HuH-7.5 (cell line): ENCODE measurements at places on chromosomes 5 and 9.

GRCh38 chr9:752681-753200, 88.8 kb upstream of the DMRT1 start:
- DNase-seq, result no peak

DNA sequence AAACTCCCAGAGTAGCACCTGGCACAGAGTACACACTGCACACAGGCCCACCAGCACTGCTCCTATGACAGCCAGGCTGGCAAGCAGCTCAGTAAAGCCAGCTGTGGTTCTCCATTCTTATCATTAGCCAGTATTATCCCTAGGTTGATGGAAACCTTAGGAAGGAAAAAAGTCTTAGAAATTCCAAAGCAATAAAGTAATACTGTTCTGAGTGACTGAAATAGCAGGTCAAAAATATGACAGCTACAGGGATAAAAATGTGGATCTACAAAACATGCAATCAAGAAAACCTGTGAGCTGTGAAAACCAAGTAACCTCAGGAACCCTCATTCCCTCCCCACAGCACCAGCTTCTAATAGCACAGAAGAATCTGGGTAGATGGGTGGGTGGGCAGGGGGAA, 403.5 kb downstream of the SPOCK1 start:
- no peak for DNase-seq

GRCh38 chr9:104074876-104075275, 19.2 kb upstream of the SMC2 start:
- no peak for DNase-seq

- DNase-seq, result no peak
These were observed 7.7 kb upstream of the NFIB start for GRCh38 chr9:14321517-14322130.

- DNase-seq, result no peak
These were observed 359.4 kb downstream of the ENC1 start for GRCh38 chr5:74281166-74281565.

DNA sequence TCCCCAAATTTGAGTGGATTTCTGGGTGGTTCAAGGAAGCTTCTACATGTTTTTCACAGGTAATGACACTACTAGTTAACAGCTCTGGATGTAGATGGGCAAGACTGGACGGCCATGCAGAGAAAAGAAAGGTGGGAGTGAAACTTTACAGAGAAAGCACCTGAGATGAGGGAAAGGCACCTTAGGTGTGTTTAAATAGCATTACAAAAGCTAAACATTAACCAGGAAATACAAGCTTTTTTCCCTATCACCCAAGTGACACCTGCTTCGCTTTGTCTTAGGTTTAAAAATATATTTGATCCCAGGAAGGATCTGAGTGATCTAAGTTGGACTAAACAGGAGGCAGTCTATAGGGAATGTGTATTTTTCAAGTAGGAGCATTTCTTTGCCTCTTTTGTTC, 8.3 kb downstream of the C9orf152 start:
- no peak for DNase-seq

- no peak for DNase-seq
These were observed 101.7 kb downstream of the ARRDC3 start for GRCh38 chr5:91281401-91281800.

- no peak for DNase-seq
These were observed 330.4 kb upstream of the KLF4 start for GRCh38 chr9:107819772-107820565.

- no peak for DNase-seq
These were observed 38.4 kb upstream of the SMIM15 start for GRCh38 chr5:61200582-61201155.

- no peak for DNase-seq
These were observed 35.5 kb downstream of the PLGRKT start for GRCh38 chr9:5402217-5402616.

DNA sequence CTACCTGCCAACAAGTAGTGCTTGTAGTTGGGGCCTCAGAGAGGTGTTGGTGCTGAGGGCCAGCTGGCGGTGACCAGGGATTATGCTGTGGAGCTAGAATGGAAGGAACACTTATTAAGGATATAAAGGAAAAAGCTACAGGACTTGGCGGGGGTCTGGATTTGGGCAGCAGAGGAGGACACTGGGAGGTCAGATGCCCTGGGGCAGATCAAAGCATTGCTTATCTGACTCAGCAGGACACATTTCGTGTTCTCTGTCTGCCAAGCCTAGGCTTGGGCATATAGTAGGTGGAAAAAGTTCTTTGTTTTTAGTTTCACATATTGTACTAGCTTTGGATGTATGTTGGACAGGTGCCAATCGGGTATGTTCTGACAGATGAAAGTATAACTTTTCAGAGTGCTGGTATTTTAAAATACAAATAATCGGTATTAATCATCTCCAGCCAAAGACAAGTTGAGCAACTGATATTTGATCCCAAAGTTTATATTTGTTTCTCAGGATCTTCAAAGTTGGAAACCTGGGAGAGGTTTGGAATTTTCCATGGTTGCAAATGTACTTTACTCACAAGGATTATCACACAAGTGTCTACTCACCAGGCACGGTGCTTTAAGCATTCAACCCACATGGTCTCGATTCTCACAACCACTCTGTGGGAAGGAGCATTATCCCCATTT, 69.4 kb downstream of the IQGAP2 start:
- DNase-seq, result no peak

DNA sequence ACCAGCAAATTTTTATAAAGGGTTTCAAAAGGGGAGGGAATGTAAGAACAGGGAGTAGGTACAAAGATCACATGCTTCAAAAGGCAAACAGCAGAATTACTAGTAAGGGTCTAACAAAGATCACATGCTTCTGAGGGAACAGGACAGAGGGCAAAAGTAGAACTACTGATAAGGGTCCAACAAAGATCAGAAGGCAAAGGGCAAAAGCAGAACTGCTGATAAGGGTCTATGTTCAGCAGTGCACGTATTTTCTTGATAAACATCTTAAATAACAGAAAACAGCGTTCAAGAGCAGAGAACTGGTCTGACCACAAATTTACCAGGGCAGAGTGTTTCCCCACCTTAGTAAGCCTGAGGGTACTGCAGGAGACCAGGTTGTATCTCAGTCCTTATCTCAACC, 469.5 kb upstream of the PIK3R1 start:
- DNase-seq, result no peak

- DNase-seq, result no peak
These were observed 69.4 kb upstream of the PANK3 start for GRCh38 chr5:168648576-168648975.

DNA sequence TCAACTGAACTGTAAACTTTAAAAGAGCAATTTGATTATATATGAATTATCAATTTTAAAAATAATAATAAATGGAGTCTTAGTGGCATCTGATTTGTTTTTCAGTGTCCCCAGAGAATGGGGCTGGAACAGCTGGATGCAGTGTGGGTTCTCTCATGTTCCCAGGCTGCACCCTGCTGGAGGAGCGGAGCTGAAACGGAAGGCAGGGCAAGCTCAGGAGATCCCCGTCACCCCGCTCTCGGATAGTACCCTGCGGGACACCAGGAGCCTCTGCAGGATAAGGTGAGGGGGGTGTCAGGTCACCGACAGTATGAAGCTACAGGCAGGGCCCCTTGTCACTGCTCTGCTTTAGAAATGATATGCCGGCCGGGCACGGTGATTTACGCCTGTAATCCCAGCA, 57.3 kb downstream of the S1PR3 start:
- no peak for DNase-seq

DNA sequence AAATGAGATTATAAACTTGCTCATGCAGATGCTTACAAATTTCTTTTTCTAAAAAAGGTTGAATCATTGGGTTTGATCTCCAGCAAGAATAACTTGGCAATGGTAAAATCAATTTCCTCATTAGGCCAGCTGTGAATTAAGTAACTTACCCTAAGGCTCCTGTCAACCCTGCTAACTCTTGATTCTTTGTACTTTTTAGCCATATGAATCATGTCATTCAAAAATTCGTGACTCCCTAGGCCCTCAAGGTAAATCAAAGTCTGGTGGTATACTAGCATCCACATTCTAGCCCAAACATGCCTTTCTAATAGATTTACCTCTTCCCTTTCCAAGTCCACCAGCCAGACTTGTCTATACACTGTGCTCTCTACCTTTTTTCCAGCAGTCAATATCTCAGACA, 420.8 kb upstream of the BRINP1 start:
- DNase-seq, result no peak

GRCh38 chr5:14057289-14057688, 85.9 kb upstream of the TRIO start:
- no peak for DNase-seq

- no peak for DNase-seq
These were observed 174.1 kb downstream of the KDM4C start for GRCh38 chr9:6931913-6932312.

DNA sequence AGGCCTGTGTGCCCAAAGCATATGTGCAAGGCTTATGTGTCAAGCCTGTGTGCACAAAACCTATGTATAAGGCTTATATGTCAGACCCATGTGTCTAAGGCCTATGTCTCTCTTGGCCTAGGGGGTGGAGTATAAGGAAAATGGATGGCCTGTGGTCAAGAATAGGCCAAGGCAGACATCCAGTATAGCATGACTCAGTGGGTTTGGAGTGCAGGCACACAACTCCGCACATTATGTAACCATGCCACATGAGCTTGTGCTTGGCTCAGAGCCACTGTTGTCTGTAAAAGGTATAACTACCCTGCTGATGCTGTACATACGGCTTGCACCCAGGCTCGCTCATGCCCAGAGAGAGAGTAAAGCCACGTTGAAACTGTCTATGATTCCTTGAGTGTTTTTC, 626.4 kb upstream of the NUDT12 start:
- DNase-seq, result no peak

DNA sequence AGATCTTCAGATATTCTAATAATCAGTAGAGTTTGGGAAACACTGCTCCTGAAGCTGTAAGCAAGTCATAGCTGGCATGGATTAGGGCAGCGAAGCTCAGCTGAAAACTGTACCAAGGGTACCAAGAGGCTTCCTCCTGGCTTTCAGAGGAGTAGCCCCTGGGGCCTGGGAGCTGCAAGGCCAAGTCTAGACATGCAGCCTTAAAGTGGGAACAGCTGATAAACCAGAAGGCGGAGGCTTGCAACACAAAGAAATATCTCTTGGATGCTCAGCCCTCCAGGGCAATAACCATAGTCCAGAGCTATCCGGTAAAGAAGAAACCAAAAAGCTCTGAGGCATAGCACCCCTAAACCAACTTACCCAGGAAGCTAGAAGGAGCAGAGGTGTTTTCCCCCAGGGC, 51.5 kb downstream of the MRPS30 start:
- no peak for DNase-seq

- DNase-seq, result no peak
These were observed 8.3 kb downstream of the TMEM250 start for GRCh38 chr9:136110082-136111061.

DNA sequence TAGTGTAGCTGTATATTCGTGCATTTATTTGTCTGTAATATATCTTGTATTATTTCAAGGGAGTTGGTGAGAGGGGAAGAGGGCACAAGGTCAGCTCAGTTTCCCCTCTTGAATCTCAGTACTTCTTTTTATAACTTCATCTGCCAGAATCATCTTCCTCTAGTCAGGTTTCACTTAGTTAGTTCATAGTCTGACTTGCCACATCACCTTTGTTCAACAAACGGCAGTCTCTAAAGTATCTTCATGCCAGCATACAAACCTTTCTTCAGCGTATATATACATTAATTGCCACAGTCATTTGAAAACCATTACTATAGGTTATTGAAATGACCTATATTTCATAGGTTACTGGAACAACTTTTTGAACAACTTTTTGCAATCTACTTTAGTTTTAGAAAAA, 1.6 kb downstream of the ECM2 start:
- DNase-seq, result no peak

- no peak for DNase-seq
These were observed 58.5 kb downstream of the DCP2 start for GRCh38 chr5:113035096-113035495.

DNA sequence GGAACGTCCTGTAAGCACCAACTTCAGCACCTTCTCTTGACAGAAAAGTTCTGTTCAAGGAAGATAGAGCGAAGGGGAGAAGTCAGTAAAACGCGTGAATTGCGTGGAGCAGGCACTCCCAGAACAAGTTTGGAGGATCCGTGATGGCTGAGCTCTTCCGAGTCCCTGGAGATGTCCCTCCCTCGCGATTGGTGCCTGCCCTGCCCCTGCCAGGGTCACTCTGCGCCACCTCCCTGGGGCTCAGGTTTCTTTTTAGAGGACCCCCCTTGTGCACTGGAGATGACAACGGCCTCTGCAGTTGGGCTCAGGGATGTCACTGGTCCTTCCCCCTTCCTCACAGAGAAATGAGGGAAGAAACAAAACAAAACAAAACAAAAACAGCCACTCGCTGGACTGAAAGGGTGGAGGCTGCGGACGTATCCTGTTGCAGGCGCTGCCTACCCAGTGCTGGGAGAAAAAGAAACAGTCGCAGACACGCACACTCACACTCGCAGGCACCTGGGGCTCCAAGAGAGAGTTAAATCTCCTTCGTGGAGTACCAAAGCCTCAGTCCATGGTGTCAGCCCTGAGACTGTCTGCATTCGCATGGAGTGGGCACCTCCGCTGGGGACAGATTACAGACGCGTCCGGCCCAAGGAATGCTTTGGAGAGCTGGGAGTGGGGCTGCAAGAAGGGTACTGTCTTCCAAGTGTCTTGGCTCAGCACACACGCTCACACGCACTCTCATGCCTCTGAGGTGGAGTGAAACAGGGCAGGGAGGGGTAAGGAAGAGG, 512.7 kb downstream of the SLCO4C1 start:
- DNase-seq, result no peak

GRCh38 chr9:107694390-107694789, 204.8 kb upstream of the KLF4 start:
- no peak for DNase-seq

GRCh38 chr9:24552526-24553182, 7.0 kb upstream of the IZUMO3 start:
- DNase-seq, result no peak

- DNase-seq, result no peak
These were observed 64.0 kb downstream of the DOCK8 start for GRCh38 chr9:278651-279050.

- no peak for DNase-seq
These were observed 1755.4 kb upstream of the ACO1 start for GRCh38 chr9:30628915-30629567.

- DNase-seq, result no peak
These were observed 210.6 kb downstream of the MARCHF11 start for GRCh38 chr5:15968993-15969392.

DNA sequence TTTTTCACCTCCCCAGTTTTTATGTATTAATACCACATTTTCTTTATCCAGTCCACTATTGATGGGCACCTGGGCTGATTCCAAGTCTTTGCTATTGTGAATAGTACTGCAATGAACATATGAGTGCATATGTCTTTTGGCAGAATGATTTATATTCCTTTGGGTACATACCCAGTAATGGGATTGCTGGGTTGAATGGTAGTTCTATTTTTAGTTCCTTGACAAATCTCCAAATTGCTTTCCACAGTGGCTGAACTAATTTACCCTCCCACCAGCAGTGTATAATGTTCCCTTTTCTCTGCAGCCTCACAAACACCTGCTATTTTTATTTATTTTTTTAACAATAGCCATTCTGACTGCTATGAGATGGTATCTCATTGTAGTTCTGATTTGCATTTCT, 340.2 kb downstream of the ADAMTS6 start:
- no peak for DNase-seq
